Psoas muscle (tissue), 8 donors: ENCODE measurements at places on chromosomes 16 and 17. TPM values are rescaled to one million over a fixed set of nuclear protein-coding genes. Genes with fewer than 3 reads are reported as not detected.
A peak's percentile ranks its signal among the peaks of the same experiment; 100 is the strongest.

DNA sequence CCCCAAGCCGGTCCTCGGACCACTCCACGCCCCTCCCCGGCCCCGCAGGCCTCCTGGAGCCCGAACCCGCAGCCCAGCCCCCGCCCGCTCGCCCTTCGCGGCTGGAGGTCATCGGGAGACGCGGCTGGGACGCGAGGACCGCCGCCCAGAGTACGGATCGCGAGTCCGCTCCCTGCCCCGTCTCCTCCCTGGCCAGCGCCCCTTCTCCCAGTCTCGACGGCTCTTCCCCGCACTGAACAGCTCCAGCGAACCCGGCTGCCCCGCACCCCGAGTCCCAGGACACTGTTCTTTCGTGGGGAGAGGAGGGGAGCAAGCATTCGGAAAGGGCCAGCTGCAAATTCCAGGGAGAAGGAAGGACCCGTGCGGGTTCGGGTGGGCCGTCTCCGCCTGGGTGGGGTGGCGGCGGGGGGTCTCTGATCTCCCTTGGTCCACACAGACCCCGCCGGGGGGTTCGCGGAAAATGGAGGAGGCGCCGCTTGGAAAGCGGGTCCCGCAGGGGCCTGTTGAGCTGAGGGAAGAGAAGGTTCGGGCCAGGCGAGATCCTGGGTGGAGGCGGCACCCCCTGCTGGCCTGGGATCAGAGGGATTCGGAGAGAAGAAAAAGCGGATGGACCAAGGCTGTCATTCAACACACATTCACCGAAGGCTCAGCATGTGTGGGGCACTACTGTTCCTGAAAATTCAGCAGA, 632 bp upstream of the RTN4RL1 start:
- DNase-seq = peak; percentile 87
- peak overlapping the region; percentile 80 for H3K4me3 ChIP-seq
- H3K36me3 ChIP-seq = no peaks in the 10 kb centered on the region
- H3K4me1 ChIP-seq = peaks cover 18% of the 10 kb centered on the region
- H3K27me3 ChIP-seq = no peaks in the 10 kb centered on the region
- H3K27ac ChIP-seq = peak overlapping the region; percentile 58

DNA sequence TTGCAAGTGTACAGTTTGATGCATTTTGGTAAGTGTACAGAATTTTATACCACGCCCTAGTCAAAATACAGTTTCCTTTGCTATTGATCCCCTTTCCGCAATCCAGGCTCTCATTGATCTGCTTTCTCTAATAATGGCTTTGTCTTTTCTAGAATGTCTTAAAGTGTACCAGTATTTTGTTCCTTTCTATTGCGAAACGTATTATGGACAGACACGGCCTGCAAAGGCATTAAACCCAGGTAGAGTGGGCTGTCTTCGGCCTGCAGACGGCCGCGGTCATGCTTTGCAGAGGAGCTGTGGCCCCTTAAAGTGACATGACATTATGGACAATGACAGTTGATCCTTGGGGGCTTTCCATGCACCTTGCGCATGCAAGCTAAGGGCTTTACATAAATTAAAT, 15.9 kb upstream of the HSBP1 start:
- H3K27me3 ChIP-seq = no peaks in the 10 kb centered on the region
- H3K27ac ChIP-seq = no peak overlapping the region
- DNase-seq = no peak
- H3K36me3 ChIP-seq = peaks cover 3% of the 10 kb centered on the region
- H3K4me3 ChIP-seq = no peak overlapping the region

DNA sequence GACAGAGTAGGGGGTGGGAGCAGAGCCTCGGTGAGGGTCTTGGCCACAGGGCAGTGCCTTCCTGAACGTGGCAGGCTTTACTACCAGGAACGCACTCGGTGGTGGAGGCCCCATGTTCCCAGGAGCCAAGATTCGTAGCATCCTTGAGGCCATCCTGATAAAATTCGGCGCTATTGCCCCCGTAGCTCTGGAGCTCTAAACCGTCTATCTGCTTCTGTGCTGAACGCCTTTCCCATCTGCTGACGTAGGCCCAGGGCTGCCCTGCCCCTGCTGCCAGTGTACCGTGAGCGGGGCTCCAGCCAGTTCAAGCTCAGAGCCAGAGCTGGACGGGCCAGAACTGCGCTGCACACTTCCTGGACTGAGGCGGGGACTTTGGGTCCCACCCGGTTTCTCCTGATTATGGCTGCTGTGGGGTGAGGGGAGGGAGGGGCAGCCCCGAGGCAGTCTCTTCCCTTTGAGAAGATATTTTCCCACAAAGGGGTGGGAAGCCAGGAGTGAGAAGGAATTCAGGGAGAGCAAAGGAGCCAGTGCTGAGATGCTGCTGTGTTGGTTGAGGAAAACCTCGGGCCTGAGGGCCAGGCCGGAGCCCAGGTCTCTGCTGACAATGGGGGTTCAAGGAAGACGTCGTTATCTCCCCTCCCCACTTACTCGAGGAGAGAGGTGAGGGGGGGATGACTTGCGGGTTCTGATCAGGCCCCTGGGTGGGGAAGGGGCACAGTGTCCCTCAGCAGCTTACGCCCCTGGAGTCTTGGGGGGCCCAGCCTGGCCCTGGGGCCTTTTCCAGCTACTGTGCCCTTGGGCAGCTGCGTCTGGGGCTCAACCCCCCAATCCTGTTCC, 29.4 kb downstream of the OR1D5 start:
- H3K27me3 ChIP-seq = peaks cover 14% of the 10 kb centered on the region
- H3K4me3 ChIP-seq = no peak overlapping the region
- H3K36me3 ChIP-seq = no peaks in the 10 kb centered on the region
- no peak overlapping the region for H3K27ac ChIP-seq

The KRT14 gene
- total RNA-seq = 0.54 TPM

The VPS25 gene
- 38.6 TPM for total RNA-seq

The MYL4 gene
- 2.9 TPM for total RNA-seq

The KCNJ2 gene
- total RNA-seq = 11.5 TPM
